ENCODE measurements at places on chromosomes 11 and 22. TPM values are rescaled to one million over a fixed set of nuclear protein-coding genes. Genes with fewer than 3 reads are reported as not detected.

- DNase-seq = no peak
Measured at GRCh38 chr11:86138958-86139357, 70.1 kb upstream of the PICALM start.

DNA sequence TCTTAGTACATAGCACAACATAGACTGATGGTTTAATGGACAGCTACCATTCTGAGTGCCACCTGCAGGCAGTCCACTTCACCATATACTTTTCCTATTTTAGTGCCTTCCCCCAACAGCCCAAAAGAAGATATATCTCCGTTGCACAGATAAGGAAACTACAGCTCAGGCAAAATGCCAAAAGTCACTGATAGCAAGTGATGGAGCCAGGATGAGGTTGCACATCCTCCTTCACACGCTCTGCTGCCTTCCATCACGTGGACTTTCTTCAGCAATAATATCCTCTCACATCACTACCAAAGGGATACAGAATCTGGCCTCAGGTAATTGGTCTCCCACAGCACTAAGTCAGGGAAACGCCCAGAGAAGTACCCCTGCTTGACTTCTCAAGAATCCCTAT is 7.5 kb downstream of the TCF20 start:
- no peak for DNase-seq

DNA sequence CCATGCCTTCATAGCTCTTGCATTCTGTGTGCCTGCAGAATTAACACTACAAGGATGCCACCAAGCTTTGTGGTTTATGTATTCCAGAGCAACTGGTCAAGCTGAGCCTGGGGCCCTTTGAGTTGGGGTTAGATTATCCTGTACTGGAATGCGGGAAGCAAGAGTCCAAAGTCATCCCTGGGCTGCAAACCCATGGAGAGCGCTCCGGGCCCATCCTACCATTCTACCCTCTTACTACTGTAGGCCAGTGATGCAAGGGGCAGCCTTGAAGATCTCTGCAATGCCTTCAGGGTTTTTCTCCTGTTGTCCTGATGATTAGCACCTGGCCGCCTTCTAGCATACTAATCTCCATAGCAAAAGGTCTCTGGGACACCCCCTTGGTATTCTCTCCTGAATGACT is 51.3 kb downstream of the TUG1 start:
- DNase-seq = no peak

DNA sequence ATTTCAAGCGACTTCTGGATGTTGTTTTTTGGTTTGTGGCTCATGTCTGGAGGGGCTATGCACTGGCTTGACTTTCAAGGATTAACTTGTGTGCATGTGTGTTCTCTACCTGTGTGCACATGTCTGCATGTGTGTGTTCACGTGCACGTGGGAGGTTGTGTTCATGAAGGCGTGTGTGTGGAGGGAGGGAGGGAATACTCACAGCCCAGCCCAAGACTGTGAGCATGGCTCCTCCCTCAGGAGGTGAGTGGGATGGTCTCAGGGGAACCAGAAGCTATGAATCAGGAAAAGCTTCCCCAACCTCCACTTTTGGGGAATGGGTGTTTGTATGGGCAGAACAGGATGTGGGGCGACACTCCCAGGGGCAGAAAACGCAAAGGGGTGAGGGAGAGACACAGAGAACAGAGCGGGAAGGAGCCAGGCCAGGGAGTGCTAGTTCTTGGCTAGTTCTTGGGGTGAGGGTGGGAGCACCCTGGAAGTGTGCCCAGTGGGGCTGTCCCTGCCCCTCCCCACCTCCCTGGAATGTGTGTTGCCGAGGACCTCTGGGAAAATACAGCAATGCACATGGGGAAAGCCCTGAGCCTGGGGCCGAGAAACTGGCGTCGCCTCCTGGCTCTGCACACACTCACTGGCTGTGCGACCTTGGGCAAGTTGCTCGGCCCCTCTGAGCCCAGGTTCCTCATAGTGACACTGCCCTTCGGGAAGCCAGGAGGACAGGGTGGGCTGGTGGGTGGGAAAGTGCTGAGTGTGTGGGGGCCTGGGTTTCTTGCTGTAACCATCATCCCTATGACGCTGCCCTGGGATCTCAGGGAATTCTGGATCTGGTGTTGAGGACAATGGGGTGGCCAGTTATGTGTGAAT is 16.9 kb upstream of the ALX4 start:
- DNase-seq = no peak

GRCh38 chr11:67304511-67305113 is 1.3 kb downstream of the SSH3 start:
- DNase-seq = no peak

Gene OR8U1
- total RNA-seq = not detected

Gene CD3E
- total RNA-seq = 0.60 TPM

Gene SCGB1A1
- not detected for total RNA-seq

Gene CARNS1
- total RNA-seq = 14.5 TPM
